ENCODE measurements at places on chromosomes 5 and 9.

DNA sequence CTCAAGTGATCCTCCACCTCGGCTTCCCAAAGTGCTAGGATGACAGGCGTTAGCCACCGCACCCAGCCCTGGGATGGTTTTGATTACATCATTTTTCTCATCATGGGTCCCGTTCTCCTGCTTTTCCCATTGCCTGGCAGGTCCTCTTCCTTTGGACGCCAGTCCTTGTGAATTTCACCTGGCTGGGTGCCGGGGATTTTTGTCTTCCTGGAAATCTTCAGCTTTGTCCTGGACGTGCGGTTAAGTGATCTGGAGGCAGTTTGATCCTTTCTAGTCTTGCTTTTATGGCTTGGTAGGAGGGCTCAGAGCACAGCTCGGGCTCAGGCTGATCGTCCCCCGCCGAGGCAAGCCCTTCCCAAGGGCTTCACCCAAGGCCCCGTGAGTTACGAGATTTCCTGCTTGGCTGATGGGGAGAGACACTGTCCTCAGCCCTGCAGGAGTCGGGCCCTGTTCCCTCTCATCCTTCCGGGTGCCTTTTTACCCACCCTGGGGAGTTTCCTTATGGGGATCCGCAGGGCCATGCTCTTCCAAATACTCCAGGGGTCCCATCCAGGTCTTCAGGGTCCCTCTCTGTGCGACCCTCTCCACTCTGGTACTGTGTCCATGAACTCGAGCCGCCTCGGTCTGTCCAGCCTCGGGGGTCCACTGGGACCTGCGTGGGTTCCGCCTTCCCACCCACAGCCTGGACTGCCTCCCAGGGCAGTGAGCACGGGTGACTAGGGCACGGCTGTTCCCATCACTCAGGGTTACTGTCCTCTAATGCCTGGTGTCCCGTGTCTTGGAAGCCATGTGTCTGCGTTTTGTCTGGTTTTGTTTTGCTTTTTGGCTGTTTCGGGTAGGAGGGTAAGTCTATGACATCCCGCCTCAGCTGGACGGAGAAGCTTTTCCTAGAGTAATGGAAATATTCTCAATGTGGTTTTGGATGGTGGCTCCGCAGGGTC lies 22.3 kb upstream of the EGFL7 start:
- DNase-seq, result no peak

DNA sequence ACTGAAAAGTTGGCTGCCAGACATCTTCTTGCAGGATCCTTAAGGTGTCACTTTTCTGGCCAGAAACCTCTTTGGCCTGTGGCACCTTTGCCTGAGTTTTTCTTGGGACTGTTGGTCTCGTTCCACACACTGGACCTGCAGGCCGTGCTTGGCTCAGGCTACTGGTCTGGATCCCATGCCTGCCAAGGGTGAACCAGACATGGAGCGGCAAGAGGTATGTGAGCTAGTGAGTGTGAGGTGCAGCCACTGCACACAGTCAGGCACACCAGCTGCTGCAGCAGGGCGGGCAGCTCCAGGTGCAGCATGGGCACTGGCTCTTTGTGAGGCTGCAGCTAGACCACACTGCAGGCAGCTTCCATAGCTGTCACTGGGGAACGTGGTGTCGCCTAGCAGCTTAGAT lies 47.9 kb downstream of the NDUFAF2 start:
- no peak for DNase-seq

GRCh38 chr5:98638701-98639100 lies 134.8 kb upstream of the RGMB start:
- no peak for DNase-seq

GRCh38 chr5:173923218-173924095 lies 35.3 kb downstream of the CPEB4 start:
- DNase-seq, result no peak

- DNase-seq, result no peak
Measured at GRCh38 chr5:130966990-130967525, 198.0 kb downstream of the HINT1 start.

DNA sequence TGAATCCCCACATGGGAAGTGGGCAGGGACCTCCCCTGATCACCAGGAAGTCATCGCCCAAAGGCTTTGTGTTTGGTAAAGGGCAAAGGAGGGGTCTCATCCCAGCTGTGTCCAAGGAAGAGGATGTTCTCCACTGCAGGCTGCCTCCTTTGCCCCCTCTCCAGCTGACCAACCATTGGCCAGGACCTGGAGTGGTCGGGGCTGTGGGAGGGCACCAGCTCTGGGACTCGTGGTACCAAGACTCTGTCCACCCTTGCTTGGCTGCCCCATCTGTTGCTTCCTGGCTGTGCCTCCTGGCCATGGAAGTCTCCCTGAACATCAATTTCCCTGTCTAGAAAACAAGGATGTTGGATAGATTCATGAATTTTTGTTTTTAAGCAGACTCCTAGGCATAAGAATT lies 34.1 kb downstream of the COL15A1 start:
- no peak for DNase-seq

DNA sequence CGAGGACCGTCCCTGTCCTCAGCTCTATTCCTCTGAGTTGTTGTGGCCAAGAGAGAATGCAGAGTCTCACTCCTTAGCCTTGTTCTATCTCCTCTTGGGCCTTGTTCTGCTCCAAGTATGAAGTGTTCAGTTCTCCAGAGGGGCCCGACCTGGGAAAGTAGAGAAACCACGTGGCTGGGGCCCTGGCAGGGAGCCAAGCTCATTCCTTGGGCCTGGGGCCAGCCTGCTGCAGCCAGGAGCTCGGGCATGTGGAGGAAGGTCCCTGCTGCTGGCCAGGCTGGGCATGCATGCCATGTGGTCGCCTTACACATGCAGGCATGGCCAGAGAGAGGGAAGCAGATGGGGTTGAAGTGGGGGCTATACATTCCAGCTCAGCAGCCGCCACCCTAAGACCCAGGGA lies 60.7 kb downstream of the COL27A1 start:
- no peak for DNase-seq

DNA sequence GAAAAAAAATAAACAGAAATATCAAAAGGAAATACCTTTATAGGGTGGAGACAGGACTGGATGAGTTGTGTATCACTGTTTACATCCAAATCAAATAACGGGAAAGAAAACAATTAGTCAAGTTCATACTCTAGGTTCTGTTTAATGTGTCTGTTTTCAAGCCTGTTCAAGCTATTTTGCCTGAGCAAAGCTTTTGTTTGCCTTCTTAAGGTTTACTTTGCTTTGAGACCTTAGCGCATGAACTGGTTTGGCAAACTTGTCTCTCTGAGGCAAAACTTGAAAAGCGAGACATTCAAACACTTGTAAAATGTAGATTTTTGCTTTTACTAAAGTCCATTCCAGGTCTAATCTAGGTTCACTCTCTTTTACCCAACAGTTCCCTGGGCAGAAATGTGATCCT lies 174.1 kb upstream of the RFX3 start:
- DNase-seq, result no peak
